CD4-positive, alpha-beta T cell treated with Interleukin-1 beta for 1 hour (primary cell): ENCODE measurements at places on chromosomes 13 and 19.

GRCh38 chr13:76875271-76875815, 10.9 kb downstream of the KCTD12 start:
- no peak for DNase-seq

DNA sequence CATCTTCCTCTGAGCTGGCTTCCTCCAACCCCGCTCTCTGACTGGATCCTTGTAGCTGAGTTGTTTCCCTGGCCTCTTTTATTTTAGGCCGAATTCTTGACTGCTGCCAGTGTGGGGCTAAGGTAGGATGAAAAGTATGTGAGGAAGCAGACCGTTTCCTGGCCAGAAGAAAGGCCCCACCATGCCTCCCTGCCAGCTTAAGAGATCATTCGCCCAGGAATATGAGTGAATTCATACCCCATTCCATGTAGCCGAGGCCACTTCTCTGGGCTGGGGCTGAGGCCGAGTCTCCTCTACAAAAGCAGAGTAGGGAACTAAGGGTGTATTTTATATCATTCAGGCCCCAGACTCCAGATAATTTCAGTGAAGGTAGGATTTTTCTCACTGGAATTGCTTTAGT, 32.3 kb downstream of the NFIX start:
- DNase-seq = no peak

DNA sequence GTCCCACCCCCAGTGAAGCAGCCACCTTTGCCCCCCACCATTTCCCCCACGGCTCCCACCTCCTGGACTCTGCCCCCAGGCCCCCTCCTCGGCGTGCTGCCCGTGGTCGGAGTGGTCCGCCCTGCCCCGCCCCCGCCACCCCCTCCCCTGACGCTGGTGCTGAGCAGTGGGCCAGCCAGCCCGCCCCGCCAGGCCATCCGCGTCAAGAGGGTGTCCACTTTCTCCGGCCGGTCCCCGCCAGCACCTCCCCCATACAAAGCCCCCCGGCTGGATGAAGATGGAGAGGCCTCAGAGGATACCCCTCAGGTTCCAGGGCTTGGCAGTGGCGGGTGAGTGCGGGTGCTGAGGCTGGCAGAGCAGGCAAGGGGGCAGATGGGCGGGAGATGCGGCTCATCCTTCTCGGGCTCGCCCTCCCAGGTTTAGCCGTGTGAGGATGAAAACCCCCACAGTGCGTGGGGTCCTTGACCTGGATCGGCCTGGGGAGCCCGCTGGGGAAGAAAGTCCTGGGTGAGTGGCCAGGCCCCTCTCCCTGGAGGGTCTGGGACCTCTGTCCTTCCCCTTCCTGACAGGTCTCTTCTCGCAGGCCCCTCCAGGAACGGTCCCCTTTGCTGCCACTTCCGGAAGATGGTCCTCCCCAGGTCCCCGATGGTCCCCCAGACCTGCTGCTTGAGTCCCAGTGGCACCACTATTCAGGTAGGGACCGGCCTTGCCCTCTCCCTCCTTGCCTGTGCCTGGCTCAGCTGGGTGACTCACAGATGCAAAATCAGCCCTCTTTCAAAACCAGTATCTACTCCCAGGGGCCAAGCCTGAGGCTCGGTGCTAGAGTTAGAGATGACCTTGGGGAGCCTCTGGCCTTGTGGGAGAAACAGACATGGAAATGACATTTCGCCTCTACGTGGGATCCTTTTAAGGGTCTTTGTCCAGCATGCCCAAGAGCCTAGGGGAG, 8.8 kb downstream of the IGFLR1 start:
- DNase-seq = no peak

GRCh38 chr13:77691871-77692270, 5.6 kb upstream of the SLAIN1 start:
- no peak for DNase-seq

DNA sequence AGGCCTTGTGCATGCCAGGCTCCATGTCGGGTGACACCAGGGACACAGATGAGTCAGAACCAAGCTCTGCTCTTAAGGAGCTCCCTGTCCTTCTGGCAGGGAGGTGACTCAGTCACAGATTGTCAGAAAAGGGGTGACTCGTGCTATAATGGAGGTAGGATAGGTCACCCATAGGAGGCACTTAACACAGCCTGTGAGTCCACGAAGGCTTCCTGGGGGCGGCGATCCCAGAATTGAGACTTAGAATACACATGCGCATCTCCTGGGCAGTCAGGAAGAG, 19.6 kb downstream of the FUZ start:
- DNase-seq = no peak

DNA sequence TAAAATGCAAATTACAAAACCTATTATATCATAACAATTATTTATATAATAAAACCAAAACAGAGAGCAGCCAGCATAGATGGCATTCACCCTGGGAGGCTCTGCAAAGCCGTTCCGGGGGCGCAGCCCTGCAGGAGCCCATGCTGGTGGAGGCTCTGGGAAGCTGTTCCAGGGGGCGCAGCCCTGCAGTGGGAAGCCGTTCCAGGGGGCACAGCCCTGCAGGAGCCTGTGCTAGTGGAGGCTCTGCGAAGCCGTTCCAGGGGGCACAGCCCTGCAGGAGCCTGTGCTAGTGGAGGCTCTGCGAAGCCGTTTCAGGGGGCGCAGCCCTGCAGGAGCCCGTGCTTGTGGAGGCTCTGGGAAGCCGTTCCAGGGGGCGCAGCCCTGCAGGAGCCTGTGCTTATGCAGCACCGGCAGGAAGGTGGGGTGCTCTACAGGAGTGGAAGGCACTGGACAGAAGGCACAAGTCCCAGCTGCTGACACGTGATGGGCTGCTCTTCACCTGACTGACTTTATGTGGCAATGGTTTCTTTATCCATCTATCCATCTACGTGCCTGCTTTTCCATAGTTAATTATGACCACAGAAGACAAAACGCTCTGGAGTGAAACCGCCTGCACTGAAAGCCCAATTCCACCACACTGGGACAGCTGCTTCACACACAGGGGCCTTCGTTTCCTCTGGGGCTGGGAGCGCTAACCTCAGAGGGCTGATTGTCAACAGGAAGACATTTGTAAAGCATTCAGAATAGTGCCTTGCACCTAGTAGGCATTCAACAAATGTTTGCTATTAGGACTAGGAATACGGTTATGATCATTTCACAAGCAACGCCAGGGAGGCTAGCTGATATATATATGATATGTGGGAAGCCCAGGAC, 23.7 kb downstream of the PCID2 start:
- no peak for DNase-seq

- no peak for DNase-seq
Measured at GRCh38 chr13:45889590-45890243, 38.2 kb upstream of the SIAH3 start.

DNA sequence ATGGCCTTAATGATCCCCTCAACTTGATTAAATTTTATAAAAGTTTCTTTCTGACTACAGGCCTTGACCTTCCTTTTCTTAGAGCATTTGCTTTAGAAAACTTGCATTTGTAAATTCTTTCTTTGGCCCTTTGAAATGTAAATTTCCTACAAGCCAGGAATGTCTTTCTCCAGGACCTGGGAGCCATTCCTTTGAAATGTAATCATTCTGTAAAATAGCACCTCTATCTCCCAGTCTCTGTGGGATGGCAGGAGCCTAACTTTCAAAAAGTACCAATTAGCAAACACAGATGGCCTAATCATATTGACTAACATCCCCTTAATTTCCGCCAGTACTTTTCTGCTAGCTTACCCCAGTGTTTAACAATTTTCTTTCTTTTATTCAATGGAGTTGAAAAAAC, 1394.2 kb upstream of the ATXN8OS start:
- no peak for DNase-seq

GRCh38 chr13:80312012-80312704, 28.8 kb downstream of the SPRY2 start:
- DNase-seq = no peak

DNA sequence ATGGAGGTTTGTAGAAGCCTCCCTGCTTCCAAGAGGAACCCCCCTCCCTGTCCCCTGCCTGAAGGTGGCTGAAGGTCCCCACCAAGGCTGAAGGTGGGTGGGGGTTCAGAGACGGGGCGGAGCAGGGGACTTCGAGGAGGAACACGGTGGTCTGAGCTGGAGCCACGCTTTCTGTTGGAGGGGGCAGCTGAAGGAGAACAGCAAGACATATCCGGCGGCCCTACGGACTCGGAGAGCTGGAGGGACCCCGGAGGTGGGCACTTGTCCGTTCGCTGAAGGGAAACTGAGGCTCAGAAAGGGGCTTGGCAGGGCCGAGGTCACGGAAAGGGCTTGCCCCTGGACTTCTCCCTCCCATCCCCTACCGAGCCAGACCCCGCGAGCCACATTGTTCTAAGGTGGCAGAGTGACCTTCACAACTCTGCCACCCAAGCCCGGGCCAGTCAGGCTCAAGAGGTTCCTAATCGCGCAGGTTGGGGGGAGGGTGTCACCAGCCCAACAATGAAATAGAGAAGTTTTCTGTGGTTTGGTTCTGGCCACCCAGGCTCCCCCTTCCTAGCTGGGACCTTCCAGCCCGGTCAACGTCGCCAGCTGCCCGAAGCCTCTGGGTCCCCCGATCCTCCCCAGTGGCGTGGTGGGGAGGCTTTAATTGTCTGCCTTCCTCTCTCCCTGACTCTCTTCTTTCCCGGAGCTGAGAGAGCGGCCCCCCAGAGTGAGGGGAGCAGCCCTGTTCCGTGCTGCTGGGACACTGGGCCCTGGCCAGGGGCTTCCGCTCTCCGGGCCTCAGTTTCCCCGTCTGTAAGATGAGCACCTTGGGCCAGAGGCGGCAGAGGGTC, 15.5 kb upstream of the KCNN1 start:
- peak; percentile 44 for DNase-seq

GRCh38 chr19:7255119-7255518, 39.1 kb downstream of the INSR start:
- no peak for DNase-seq

DNA sequence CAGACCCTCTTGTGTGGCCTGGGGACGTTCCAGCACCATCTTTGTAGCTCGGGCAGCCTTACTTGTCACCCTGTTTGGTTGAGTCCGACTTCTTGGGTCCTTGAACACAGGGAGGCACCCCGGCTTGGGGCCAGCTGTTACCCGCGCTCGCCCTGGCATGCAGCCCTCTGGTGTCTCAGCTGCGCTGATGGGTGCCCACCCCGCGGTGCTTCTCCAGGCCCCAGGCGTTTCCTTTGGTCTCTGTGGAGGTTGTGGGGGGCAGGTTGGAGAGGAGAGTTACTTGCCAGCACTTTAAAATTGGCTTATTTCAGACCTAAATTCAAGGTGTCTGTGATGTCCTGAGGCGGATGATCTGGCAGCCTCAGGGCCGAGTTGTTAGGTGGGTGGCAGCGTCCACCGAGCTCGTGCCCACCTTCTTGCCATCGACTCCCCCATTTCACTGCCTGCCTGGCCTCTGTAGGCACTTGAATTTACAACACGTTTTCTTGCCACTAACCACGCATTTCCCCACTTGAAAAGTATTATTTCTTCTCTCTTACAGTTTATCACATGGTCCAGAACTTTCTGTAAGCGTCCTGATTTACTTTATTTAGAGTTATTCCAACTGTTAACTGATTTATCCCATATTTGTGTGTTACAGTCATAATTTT, 16.9 kb downstream of the UBAC2 start:
- peak; percentile 26 for DNase-seq

DNA sequence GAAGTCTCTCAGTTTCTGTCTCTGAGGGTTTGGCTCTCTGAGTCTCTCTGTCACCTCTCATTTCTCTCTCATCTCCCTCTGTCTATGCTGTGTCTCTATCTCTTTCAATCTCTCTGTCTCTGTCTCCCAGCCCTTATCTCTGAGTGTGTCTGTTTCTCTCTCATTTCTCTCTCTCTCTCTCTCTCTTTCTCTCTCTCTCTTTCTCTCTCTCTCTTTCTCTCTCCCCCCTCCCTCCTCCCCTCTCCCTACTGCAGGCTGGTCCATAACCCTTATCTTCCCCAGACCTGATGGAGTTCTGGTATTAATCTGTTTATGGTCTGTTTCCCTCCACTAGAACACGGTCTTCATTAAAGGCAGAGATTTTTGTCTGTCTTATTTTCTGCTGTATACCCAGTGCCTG, 1.3 kb upstream of the PVR start:
- DNase-seq = no peak

GRCh38 chr13:31234729-31235128, 35.0 kb downstream of the B3GLCT start:
- no peak for DNase-seq

DNA sequence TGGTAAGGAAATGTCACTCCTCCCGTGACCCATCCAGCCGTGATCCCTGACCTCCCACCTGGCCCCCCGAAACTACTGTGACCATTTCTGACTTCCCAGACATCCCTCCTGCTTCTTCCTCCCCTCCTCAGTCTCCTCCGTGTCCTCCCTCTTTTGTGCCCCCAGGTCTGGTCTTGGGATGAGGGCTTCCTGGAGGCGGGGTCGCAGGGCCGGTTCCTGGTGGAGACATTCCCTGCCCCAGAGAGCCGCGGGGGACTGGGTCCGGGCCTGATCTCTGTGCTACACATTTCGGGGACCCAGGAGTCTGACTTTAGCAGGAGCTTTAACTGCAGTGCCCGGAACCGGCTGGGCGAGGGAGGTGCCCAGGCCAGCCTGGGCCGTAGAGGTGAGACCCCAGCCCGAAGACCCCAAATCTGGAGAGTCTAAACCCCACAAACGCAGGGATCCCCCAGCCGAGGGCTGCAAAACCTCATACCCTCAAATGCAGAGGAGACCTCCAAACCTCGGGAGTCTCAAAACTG, 5.0 kb downstream of the KIRREL2 start:
- no peak for DNase-seq
